Activated CD8-positive, alpha-beta memory T cell treated with anti-CD3 and anti-CD28 coated beads, Interleukin-2, amount 10 ng/mL, durations not matched to agents 7 days and 5 days (primary cell): ENCODE measurements at places on chromosomes 4 and X.

GRCh38 chr4:129994715-129995114, 898.8 kb downstream of the C4orf33 start:
- DNase-seq: no peak

DNA sequence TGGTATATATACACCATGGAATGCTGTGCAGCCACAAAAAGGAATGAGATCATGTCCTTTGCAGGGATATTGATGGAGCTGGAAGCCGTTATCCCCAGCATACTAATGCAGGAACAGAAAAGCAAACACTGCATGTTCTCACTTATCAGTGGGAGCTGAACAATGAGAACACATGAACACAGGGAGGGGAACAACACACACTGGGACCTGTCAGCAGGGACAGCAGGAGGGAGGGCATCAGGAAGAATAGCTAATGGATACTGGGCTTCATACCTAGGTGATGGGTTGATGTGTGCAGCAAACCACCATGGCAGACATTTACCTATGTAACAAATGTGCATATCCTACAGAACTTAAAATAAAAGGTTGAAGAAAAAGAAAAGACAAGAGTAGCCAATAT, 81.1 kb upstream of the ADAD1 start:
- DNase-seq: no peak

DNA sequence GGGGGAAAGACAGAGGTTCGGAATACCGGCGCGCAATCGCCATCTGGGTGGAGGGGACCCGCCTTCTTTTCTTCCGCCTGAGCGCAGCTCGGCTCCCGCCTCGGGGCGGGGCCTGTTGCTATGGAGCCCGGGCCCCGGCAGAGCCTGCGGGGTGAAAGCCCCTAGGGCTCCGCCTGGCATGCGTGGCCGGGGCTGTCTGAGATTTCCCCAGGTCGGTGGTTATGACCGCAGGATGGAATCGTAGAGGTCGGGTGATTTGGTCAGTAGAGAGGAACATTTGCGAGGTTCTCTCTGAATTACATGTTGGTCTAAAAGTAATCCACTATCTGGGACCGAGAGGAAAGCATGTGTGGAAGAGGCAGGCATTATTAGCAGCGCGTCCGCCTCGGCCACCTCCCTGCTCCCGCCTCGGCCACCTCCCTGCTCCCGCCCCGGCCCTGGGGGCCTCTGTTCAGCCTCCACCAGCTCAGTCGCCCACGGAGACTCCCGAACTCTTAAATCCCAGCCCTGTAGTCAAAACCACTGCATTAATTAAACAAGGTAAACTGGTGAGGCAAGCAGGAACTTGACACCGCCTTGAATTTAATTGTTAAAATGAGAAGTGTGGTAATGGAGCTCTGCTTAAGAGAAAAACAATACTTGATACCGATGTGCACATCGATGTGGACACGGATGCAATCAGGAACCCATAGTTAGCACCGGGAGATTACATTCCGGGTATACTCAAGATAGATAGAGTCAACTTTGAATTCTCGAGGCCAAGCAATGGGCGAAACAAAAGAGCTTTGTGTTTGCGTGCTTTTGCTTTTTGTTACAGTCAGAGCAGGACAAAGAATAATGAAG, 45.2 kb downstream of the TRIM2 start:
- DNase-seq: peak; percentile 82

DNA sequence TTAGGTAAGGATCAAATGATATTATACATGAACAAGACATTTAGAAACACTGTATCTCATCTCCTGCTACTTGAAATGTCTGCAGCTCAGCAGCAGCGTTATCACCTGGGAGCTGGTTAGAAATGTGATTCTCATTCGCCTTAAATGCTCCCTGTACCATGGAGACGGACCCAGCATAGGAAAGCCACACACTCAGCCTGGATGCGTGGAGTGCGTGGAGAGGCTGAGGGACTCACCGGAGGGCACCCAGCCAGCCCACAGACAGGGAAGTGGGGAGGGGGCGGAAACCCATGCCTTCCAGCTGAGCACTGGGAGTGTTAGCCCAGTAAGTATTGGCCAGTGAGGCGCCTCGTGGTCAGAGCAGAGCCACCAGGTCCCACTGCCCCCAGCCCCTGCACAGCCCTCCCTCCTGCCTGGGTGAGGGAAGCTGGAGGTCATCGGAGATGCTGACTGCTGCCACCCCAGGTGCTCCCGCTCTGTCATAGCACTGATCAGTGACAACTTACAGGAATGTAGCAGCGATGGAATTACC, 15.2 kb downstream of the SUPT20HL1 start:
- no peak for DNase-seq

DNA sequence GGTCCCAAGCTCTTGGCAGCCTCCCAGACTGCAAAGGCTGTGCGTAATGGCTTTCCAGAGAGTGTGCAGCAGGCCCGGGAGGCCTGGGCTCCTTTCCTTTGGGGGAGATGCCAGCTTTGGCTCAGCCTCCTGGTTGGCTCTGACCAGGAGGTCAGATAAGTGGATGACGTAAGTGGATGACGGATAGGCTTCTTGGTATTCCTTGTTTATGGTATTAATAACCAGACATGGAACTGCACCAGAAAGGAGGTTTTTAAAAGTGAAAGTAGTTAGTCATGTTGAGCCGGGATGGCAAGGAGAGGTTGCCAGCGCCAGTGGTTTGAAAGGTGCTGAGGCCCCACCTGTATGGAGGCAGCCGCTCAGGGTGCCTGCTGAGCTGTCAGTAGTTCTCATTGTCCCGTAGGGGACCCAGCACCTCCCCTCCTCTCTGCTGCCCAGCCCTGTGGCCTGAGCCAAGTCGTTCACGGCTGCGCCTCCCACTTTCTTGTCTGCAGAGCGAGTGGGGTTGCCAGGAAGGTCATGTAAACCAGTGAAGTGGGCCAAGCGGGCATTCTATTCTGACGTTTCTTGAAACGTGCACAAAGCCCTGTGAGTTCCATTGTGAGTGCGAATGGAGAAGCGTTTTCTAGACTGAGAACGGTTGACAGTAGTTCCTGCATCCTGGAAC, 28.7 kb upstream of the STOX2 start:
- no peak for DNase-seq

- no peak for DNase-seq
Observed at GRCh38 chr4:2105559-2105958, 46.4 kb downstream of the NAT8L start.

- DNase-seq: no peak
Observed at GRCh38 chr4:108272561-108272960, 103.8 kb upstream of the LEF1 start.

DNA sequence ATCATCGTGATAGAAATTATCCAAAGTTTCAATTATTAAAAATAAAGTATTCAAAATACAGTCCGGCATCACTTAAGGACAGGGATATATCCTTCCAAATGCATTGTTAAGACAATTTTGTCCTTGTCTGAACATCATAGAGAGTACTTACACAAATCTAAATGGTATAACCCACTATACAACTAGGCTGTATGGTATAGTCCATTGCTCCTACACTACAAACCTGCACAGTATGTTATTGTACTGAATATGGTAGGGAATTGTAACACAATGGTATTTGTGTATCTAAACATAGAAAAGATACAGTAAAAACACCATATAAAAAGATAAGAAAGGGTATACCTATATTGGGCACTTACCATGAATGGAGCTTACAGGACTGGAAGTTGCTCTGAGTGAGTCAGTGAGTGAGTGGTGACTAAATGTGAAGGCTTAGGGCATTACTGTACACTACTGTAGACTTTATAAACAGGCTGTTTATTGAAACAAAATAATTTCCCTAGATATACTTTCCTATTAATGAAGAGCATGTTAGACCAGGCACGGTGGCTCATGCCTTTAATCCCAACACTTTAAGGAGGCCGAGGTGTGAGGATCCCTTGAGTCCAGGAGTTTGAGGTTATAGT, 44.8 kb upstream of the PTPN13 start:
- DNase-seq: no peak
